ENCODE measurements at places on chromosomes 11 and 22.

DNA sequence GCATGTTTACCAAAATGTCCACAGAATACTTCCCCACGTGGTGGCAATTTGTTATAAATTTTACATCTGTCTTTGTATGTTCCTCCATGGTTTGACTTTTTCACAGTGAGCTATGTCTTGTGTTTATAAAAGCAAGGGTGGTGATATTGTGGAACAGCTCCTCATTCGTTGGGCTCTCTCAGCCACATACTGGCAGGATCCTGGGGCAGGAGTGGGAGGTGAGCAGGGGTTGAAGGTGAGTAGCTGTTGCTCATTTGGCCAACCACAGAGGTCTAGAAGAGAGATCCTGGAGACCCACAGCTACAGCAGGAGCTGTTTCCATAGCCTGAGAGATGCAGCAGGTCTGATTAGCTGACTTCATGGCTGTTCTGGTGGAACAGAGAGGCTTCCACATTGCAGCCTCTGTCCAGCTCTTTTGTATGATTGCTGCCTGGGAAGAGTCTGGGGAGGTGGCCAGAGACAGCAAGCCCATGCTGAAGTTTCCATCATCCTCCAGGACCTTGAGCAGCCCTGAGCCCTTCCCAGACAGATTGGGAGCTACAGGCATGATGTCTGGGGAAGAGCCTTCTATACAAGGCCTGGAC is 128.1 kb downstream of the LDLRAD3 start:
- DNase-seq = no peak

DNA sequence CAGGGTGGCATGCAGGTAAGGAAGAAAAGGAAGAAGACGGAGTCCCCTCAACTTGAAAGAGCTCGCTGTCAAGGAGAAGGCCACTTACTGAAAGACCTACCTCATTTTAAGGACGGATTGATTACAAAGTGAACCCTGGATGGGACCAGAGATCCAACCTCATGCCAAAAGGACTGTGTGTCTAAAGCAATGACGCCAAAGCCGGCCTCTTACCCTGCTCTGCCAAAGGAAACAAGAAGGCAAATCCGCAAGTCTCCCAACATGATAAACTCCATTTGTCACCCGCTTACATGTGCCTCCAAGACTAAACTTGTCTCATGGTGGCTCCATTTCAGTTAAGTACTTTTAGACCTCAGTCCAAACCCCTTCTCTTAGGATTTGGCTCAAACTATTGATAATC is 148.7 kb upstream of the MTMR2 start:
- DNase-seq = no peak

DNA sequence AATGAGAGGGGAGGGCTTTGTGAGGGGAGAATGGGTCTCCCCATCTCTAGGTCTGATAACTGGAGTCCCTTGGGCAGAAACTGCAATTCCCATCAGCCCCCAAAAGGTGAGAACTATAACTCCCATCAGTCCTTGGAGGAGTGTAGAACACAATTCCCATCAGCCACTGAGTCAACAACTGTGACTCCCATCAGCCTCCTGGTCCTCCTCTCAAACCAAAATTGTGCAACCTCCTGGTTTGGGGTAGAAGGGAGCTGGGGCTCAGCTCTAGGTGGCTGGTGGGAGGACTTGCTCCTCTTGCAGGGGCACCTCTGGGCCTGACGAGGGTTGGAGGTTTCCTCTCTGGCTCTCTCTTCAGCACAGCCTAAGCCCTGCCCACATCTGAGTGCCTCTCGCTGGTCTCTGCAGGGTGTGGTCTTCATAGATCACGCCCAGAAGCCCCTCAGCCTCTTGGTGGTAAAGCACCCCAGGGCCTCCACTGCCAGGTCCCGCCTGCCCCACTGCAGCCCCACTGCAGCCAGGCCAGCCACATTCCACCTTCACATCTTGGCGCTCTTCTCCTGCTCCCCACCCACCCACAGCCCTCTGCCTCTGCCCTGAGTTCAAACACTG is 18.5 kb downstream of the SLC22A12 start:
- no peak for DNase-seq

- DNase-seq = no peak
Measured at GRCh38 chr11:95307286-95307685, 76.3 kb upstream of the SESN3 start.

DNA sequence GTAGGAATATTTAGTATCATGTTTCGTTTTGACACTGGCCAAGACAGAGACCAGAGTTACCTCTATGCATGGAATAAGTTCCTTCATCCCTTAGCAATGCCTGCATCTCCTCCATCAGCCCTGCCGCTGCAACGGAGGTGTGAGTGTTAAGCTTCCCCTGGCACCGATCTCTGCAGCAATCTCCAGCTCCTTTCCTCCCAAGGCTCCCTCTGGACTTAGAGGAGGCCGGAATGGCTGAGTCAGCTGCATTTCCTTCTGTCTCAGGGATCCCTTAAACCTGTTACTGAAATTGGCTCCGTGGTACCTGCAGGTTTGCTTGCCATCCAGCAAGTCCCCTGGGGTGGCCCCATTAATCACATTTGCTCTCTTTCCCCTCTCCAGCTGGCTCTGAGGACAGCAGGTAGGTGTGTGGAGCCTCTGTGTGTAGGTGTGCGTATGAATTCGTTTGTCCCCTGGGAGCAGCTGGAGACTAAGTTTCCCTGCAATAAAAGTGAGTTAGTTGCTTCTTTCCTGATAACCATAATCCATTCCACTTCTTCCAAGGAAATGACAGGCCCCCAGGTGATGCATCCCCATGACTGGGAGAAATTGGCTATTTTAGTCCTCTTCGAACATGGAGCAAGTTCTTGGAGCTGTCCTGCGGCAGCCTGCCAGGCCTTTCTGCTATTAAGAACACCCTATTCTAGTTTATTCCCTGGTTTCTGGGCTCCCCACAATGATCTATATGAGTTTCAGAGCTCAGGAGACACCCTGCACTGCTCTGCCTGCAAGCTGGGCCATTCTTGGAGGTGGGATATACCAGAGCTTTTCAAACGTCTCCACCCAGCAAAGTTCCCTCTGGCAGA is 457.2 kb upstream of the CADM1 start:
- DNase-seq = no peak

DNA sequence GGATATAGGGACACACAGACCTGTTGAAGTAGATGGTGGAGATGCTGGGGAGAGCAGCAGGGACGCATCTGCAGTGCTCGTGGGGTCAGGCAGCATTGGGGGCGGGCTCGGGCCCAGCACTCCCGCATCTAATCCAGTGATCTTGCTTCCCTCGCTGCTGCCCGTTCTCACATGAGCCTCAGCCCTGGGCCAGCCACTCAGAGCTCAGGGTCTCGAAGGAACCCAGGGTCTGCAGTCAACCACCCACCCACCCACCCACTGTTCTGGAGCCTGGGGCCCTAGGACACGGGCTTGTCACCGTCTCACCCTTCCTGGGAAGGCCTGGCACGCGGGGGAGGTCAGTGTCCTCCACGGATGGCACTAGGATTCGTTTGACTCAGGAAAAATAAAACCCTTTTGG is 406.0 kb downstream of the TBC1D22A start:
- DNase-seq = no peak

DNA sequence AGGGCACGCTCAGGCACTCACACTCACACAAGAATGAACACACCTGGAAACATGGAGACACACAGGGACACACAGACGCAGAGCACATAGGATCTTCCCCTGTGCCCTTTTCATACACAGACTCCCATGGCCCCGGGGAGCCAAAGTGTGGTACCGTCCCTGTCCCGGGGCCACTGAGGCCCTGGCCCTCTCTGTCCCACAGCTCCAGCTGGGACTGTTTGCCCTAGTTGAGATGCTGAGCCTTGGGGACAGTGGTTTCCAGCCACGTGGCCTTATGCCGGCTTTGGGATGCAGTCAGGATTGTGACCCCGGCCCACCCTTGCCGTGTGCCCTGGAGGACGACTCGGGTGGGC is 100.7 kb downstream of the BCR start:
- no peak for DNase-seq

DNA sequence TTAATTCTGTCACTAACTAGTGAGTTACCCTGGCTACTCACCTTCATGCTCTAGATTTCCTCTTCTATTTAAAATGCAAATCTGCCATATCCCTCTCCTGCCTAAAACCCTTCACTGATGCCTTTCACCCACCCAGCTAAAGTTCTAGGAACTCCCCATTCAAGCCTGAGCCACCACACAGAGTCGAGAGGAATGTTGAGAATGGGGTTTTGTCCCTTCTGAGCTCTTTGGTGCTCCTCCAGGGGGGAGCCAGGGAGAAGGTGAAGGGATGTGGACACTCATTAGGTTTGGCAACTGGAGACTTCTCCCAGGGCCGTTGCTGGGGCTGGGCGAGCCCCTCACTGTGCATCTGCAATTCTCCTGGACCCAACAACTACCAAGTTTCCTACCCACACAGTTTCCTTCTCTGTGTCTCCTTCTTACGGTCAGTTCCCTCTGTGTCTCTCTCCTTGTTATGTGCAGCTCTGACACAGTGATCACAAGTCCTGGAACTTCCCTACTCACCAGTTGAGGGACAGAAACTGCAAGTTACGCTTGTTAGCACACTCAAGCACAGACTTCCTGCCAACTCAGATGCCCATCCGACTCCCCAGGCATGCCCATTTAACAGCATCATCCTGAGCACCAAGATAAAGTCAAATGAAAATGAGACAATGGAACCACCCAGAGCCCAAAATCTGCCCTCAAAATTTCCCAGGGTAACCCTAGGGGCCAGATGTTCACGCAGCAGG is 6.5 kb upstream of the IL10RA start:
- peak; percentile 47 for DNase-seq

- no peak for DNase-seq
Measured at GRCh38 chr11:118313242-118313641, 8.7 kb downstream of the CD3E start.

DNA sequence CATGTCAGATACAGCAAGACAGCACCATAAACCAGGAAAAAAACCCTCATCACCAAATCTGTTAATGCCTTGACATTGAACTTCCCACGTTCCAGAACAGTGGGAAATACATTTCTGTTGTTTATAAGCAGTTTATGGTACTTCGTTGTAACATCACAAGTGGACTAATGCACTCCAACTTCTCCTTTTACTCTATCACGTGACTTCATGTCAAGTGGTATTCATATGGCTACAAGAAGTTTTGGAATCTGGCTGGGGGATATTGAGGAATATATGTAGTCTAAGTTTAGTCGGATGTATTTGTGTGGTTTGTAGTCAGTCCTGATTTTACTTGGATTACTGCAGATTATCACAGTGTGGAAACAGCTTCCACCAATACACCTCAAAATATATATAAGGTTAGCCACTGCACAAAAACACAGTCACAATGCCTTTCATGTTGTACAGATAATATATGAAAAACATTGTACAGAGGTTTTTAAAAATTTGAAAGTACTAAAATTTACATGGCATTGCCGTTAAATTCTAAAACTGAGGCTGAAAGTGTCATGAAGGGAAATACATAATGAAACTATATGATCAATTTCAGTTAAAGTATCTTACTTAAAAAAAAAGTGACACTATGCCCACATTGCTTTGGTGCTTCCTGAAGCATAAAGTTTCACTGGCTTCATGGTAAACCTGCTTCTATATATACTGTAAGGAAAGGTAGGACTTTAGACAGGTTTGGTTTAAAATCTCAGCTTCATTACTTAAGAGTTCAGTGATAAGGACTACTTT is 134.1 kb downstream of the CASP12 start:
- peak; percentile 57 for DNase-seq

GRCh38 chr11:125263268-125263790 is 98.8 kb downstream of the PKNOX2 start:
- no peak for DNase-seq

GRCh38 chr11:45209891-45210699 is 63.7 kb downstream of the PRDM11 start:
- DNase-seq = no peak

DNA sequence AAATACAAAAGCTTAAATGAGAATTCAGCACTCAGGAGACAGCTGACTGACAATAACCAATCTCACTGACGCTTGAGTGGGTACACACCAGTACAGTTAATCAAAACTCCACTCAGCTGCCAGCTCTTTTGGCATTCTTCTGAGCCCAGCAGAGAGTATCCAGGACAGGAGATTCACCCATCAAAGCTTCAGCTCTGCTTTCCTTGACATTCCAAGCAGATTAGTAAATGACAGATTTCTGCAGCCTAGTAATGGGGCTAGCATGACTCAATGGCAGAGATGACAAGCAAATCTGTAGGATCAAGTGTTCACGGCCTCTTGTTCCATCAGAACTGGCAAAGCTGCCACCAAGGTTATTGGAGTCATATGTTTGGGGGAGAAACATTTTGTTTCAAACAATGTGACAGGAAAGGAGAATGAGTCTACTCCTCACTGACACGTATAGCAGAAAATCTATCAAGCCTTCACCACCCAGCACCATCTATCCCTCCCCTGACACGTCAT is 420.0 kb downstream of the DYNC2H1 start:
- DNase-seq = no peak

DNA sequence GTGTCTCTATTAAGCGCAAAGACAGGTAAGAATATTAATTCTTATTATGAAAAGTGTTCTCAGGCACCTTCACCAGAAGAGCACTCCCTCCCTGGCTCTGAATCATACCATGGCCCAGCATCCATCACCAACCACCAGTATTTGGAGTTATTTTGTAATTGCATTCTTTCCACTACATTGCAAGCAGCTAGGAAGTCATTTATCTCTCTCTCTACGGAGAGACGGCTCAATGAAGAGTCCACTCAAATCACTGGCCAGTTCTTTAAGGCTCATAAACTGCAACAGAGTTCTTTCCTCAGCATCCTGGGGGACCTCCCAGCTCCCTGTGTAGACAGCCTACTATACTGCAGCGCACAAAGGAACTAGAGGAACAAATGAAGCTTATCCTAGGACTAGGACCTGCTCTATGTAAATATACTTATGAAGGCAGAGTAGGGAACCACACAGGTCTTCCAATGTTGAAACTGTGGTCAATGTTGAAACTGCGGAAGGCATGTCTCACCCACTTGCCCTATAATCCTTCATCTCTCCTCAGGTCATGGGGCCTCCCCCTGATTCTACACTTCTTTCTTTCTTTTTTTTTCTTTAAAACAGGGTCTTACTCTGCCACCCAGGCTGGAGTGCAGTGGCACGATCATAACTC is 63.4 kb downstream of the AAMDC start:
- no peak for DNase-seq

GRCh38 chr11:30565027-30565426 is 21.1 kb downstream of the MPPED2 start:
- DNase-seq = no peak

DNA sequence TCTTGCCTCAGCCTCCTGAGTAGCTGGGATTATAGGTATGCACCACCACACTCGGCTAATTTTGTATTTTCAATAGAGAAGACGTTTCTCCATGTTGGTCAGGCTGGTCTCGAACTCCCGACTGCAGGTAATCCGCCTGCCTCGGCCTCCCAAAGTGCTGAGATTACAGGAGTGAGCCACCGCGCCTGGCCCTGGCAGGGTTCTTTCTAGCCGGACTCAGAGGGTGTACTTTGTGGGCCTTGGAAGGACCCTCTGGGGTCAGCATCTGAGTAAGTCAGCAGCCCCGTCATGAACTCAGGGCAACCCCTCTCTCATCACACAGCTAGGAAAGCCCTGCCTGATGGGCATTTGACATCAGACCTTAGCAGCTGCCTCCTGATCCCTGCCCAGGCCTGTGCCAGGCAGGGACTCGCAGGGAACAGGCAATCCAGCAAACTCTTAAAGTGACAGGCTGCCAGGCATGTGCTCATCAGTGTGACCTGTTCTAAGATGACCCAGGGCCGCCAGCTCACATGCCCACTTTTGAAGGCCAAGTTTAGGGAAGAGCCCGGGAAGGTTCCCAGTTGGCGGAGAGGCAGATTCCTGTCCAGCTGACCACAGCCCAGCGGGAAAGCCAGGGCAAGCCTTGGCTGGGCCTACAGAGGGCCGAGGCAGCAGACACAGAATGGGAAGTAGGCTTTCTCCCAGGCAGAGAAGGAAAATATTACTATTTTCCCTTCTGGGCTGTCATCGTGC is 92.9 kb downstream of the MORC2 start:
- no peak for DNase-seq

- no peak for DNase-seq
Measured at GRCh38 chr11:8269636-8270035, 6.0 kb upstream of the LMO1 start.
